Lung (tissue), 17 donors: ENCODE measurements at places on chromosomes 5 and 9. TPM values are rescaled to one million over a fixed set of nuclear protein-coding genes. Genes with fewer than 3 reads are reported as not detected.

DNA sequence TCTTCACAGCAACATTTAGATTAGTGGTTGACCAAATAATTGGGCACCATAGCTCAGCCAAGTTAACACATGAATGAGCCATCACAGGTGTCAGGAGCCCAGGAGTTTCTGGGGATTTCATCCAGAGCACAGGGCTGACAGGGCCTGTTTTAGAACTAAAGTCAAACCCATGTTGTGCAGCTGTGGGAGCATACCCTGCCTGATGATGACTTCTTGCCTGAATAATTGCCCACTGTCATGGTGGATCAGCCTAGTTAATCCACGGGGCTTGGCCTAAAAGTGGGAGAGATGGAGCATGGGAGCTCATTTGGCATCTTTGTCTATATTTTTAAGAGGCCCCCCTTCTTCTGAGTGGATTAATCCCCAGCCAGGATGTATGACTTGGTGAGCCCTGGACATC lies 105.6 kb upstream of the GDNF start:
- DNase-seq: no peak

DNA sequence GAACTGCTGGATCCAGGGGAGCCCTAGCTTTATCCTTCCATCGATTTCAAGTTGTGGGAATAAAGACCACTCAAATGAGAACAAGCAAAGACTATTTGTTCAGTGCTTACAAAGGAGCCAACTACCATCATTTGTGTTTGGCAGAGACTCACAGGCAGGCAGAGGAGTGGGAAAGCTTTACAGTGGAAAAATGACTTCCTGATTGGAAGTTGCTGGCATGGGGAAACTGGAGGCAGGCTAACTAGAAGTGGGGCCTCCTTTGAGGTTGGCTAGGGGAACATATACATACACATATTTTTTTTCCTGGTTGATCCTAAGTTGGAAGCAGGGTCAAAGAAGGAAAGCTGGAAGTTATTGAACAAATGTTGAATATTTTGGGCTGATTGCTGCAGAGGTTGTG lies 121.7 kb downstream of the ACTBL2 start:
- DNase-seq: peak; percentile 36

DNA sequence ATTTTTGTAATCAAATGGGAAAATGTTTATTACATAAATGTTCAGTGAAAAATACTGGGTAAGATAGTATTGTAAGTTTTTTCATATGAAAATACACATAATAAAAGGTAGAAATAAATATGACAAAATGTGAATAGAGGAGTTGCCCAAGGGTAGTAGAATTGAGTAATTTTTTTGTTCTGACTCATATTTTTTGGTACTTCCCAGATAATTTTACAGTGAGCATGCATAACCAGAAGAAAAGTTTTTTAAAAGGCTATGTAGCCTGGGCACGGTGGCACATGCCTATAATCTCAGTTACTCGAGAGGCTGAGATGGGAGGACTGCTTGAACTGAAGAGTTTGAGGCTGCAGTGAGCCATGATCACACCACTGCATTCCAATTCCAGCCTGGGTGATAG lies 116.9 kb downstream of the PIP5K1B start:
- DNase-seq: no peak

GRCh38 chr9:1732670-1733069 lies 282.5 kb upstream of the SMARCA2 start:
- no peak for DNase-seq

Gene ABO
- 23.0 TPM for total RNA-seq

DNA sequence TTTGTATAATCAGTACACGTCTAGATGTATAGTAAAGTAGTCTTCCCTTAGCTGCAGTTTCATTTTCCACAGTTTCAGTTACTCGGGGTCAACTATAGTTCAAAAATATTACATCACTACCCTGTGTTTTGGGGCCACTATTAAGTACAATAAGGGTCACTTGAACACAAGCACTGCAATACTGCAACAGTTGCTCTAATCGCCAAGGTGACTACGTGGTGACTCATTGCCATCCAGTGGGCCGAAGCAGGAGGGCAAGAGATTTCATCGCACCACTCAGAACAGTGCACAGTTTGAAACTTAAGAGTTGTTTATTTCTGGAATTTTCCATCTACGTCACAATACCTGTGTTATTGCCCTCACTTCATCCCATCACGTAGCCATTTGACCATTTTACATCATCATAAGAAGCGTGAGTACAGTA lies at the start of gene ARL14EPL:
ARL14EPL (plus strand) TSS at position 379 of the 424 bp plus-strand sequence. CDS start 18,994 bp downstream, outside the sequence.
- DNase-seq: peak; percentile 59

GRCh38 chr5:173178369-173178910 lies 34.1 kb downstream of the BNIP1 start:
- DNase-seq: no peak
